Caco-2 (cell line): ENCODE measurements at places on chromosomes 2 and 18. TPM values are rescaled to one million over a fixed set of nuclear protein-coding genes. Genes with fewer than 3 reads are reported as not detected.

The STK39 gene
- total RNA-seq: 2.9 and 5.1 TPM in 2 replicates

The PTPRM gene
- 100.0 and 112 TPM in 2 replicates for total RNA-seq

The GKN1 gene
- not detected in 2 replicates for total RNA-seq

The INHA gene
- total RNA-seq: 1.5 TPM in 2 replicates

The AFF3 gene
- total RNA-seq: 0.05 and 0.19 TPM in 2 replicates

The FZD7 gene
- total RNA-seq: 40.4 and 41.4 TPM in 2 replicates

The GPR148 gene
- total RNA-seq: not detected in 2 replicates

The VWA3B gene
- total RNA-seq: not detected in 2 replicates

The TNS1 gene
- total RNA-seq: 16.1 and 16.9 TPM in 2 replicates

The SALL3 gene
- not detected in 2 replicates for total RNA-seq

DNA sequence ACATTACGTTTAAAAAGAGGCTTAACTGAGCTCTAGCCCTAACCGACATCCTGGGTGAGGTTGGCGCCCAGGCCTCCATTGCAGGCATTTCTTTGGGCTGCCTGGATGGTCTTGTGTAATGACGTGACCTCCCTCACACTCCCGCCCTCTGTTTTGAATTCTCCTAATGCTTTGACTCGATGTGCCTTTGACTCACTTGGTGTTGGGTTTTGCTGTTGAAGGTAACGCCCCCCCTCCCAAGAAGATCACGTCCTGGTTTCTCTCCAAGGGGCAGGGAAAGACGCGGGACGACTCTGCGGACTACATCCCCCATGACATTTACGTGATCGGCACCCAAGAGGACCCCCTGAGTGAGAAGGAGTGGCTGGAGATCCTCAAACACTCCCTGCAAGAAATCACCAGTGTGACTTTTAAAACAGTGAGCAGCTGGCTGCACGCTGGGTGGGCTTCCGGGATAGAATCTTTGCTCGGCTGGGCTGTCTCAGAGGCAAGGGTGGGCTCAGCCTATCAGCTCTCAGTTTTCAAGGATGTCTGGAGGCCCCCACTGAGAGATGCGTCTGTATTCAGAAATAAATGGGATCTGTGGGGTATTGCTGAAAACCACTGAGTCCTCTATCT is 87.9 kb upstream of the ATG16L1 start:
- no peaks in the 10 kb centered on the region for H3K27me3 ChIP-seq
- H3K4me3 ChIP-seq: no peak overlapping the region
- no peak overlapping the region for H3K27ac ChIP-seq
- no peak for DNase-seq
- no peaks in the 10 kb centered on the region for H3K36me3 ChIP-seq

DNA sequence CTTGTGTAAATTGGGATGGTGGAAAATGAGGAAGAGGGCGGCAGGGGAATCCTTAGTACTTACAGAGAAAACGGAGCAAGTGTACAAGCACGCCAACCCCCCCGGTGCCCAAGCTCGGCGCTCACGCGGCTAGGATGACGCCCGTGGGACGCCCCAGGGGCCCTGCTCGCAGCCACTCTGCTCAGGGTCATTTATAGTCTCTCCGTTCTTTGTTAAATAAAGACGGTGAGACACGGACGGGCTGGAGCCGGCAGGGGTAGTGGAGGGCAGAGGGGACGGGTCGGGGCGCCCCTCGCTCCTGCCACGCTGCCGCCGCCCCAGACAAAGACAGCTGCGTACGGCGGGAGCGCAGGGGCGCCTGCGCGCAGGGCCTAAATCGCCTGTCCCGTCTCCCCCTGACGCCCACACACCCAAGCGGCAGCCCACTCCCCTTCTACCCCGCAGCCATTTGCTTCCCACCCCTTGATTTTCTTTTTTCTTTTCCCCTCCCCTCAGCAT is 37.8 kb downstream of the PCBP1 start:
- peak overlapping the region; percentile 99 for H3K27ac ChIP-seq
- peak overlapping the region; percentile 84 for H3K4me3 ChIP-seq
- no peaks in the 10 kb centered on the region for H3K27me3 ChIP-seq
- H3K36me3 ChIP-seq: no peaks in the 10 kb centered on the region
- peaks cover 29% of the 10 kb centered on the region for H3K4me1 ChIP-seq

DNA sequence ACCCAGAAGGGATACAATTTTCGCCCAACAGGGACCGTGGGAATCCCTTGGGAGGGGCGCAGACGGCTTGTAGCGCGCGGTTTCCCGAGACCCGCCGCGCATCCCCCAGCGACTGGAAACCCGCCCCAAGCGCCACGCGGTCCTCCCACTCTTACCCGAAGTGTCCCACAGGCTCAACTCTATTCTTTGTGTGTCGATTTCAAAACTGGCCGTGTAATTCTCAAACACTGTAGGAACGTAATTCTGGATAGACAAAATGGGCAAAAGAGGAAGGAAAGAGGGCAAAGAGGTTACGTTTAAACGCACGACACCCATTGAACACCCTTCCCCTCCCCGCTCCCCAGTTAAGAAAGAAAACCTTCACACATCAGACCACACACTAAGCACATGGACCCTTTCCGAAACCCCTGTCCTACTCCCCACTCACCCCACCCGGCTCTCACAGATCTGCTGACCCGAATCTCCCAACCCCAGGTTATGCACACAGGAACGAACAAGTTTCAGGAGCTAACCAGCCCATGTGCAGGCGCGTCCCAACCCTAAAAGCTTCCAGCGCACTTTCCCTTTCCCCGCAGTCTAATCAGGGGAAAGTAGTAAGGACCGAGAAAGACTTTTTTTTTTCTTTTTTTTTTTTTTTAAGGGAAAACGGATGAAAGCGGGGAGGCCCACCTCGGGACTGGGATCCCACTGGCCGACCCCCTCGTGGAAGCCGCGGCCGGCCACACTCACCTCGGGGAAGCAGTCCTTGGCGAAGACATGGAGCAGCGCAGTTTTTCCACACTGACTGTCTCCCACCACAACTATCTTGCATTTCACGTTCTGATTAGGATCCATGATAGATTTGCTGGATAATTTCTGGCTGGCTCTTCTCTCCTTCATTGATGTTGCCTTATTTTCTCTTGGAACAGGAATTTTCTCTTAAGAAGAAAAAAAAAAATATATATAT is 655 bp downstream of the RND3 start:
- peak overlapping the region; percentile 81 for H3K4me3 ChIP-seq
- H3K4me1 ChIP-seq: peaks cover 29% of the 10 kb centered on the region
- H3K36me3 ChIP-seq: no peaks in the 10 kb centered on the region
- no peaks in the 10 kb centered on the region for H3K27me3 ChIP-seq

DNA sequence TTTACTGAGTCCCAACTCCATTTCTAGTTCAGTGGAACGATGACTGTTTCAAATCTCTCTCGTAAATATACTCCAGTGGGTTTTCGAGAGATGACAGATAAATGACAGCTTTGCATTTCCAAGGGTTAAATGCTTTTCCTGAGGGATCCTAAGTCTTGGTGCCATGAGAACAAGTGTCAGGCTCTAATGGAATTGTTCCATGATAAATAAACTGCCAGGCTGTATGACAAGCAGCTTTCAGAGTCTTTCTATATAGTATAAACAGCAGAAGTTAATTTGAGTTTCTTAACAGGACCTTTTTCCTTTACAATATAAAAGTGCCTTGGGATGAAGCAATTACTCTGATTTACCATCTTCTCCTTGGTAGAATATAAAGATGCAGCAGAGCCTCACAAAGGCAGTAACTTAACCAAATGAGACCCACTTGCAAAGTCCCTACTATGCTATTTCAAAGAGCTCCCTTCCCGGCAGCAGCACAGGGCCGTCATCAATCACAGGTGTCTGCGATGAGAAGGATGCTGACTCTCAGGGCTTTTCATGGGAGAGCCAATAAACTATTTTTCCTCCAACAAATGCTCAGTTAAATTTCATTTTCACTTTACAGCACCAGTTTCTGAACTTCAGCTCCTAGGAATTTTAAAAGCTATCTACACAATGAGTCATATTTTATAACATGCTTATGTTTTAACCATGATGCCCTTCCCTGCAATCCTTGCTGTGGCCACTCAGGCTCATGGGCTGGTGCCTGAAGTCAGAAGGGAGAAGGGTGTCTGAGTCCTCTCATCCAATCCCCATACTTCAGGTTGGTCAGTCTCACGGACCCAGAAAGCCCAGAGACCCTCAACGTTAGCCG is 123.8 kb downstream of the AFF3 start:
- DNase-seq: no peak
- H3K36me3 ChIP-seq: no peaks in the 10 kb centered on the region
- H3K4me3 ChIP-seq: no peak overlapping the region
- H3K27me3 ChIP-seq: no peaks in the 10 kb centered on the region
- no peaks in the 10 kb centered on the region for H3K4me1 ChIP-seq

DNA sequence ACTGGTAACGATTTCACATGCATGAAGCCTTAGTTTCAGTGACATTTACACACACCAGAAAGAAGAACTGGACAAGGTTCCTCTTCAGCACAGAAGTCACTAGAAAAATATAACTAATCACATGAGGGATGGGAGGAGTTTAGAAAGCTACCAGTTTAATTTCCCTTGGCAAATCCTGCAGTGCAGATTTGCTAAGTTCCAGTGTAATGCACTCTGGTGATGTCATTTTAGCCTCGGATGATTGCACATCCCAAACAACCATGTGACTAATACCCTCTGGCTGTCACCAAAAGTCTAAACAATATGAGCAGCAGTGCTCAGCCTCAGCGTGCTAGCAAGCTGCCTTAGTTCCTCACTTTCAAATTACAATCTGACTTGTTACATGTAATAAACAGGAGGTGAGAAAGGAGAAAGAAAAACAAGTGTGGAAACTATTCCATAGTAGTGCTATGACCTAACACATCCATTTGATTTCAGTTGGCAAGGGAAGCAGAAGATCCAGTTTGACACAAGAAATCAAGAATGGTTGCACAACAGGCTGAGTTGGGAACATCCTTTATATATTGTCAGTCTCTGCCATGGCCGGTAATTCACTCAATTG is 35.3 kb upstream of the PPP1CB start:
- H3K27ac ChIP-seq: peak overlapping the region; percentile 9
- DNase-seq: peak; percentile 43
- H3K36me3 ChIP-seq: no peaks in the 10 kb centered on the region
- H3K4me1 ChIP-seq: peaks cover 26% of the 10 kb centered on the region
- no peaks in the 10 kb centered on the region for H3K27me3 ChIP-seq
- H3K4me3 ChIP-seq: no peak overlapping the region

DNA sequence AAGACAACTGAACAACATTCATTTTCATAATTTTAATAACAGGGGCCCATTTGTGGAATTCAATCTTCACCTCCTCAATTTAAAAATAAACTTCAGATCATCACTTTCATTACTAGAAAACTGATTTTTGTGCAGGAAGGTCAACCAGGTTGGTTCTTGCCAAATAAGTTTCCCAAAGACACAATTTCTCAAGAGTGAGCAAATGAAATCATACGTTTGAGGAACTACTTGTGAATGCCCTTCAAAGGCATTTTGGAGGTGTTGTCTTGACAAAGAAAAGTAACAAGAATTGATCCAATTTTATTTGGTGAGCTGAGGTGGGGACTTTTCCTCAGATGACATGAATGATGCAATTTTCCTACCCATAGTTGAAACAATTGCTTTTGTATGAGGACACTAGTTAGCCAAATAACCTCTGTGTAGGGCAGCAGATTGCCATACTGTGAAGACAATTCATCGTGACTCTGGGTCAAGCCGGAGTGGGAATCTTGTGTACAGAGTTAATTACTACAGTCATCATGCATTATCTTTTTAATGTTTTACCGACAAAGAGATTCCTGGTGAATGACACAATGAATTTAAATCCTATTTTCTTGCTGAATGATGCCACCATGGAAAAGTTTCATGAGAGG is 121.8 kb downstream of the TGFA start:
- no peaks in the 10 kb centered on the region for H3K36me3 ChIP-seq
- H3K4me3 ChIP-seq: no peak overlapping the region
- no peak overlapping the region for H3K27ac ChIP-seq
- no peak for DNase-seq
- no peaks in the 10 kb centered on the region for H3K4me1 ChIP-seq
- no peaks in the 10 kb centered on the region for H3K27me3 ChIP-seq

- H3K36me3 ChIP-seq: no peaks in the 10 kb centered on the region
- no peaks in the 10 kb centered on the region for H3K27me3 ChIP-seq
- H3K27ac ChIP-seq: no peak overlapping the region
- no peak for DNase-seq
- no peak overlapping the region for H3K4me3 ChIP-seq
Observed at GRCh38 chr2:52079602-52080001, 1047.7 kb upstream of the NRXN1 start.

DNA sequence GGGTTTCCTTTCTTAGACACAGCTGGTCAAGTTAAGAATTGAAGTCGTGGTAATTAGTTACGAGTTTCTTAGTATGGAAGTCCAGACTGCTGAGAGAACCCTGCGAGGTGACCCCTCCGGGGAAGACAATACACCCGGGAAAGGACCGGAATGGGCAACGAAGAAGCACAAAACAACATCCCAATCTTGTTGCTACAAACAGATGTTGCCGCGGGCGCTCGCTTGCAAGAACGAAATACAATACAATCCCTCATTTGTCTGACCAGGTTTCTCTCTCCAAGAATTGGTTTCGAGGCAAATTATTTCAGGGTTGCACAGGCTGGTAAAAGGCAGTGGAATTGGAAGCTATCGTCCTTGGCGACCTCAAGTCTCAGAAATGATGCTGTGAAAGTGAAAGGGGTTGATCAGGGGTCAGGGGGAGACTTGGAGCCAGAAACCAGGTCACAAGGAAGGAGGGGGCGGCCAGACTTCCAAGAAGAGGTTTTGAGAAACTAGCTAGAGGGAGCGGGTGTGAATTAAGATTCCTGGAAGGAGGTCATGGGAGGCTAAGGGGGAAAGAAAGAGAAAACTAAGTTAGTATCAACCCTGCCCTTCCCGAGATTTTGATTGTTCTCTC is 401.9 kb downstream of the HRH4 start:
- no peaks in the 10 kb centered on the region for H3K4me1 ChIP-seq
- H3K36me3 ChIP-seq: no peaks in the 10 kb centered on the region
- H3K27me3 ChIP-seq: no peaks in the 10 kb centered on the region
- DNase-seq: no peak
- H3K4me3 ChIP-seq: no peak overlapping the region
- H3K27ac ChIP-seq: no peak overlapping the region

DNA sequence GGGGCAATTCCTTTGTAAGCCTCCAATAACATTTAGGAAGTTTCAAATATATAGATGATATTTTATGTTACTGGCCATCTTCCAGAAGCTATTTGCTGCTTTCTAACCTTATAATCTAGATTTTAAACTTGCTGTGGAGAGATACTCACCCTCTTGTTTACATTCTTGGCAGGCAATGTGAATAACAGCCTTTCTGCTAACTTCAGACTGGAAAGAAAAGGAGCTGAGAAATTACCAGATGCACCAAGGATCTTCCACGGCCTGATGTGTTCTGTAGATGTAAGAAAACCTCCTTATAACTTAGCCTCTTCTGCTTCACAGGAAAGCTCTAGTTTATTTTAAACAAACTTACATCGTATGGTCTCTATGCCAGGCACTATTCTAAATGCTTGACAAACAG is 16.7 kb downstream of the REG1B start:
- DNase-seq: no peak
- H3K4me1 ChIP-seq: no peaks in the 10 kb centered on the region
- H3K27ac ChIP-seq: no peak overlapping the region
- no peak overlapping the region for H3K4me3 ChIP-seq
- no peaks in the 10 kb centered on the region for H3K36me3 ChIP-seq

- no peak overlapping the region for H3K4me3 ChIP-seq
- peaks cover 2% of the 10 kb centered on the region; the same call in 1 of the 2 replicates for H3K4me1 ChIP-seq
- no peak for DNase-seq
- no peaks in the 10 kb centered on the region for H3K36me3 ChIP-seq
- H3K27me3 ChIP-seq: no peaks in the 10 kb centered on the region
- H3K27ac ChIP-seq: no peak overlapping the region
Observed at GRCh38 chr2:641872-642815, 35.1 kb downstream of the TMEM18 start.

- H3K36me3 ChIP-seq: no peaks in the 10 kb centered on the region
- no peak for DNase-seq
- H3K27ac ChIP-seq: no peak overlapping the region
- H3K27me3 ChIP-seq: no peaks in the 10 kb centered on the region
- H3K4me1 ChIP-seq: no peaks in the 10 kb centered on the region
Observed at GRCh38 chr2:15050483-15050882, 418.0 kb downstream of the LRATD1 start.
